Activated CD4-positive, alpha-beta T cell treated with anti-CD3 and anti-CD28 coated beads for 1 hour (primary cell): ENCODE measurements at places on chromosomes 4 and X.

GRCh38 chr4:156515295-156515694, 456.3 kb downstream of the PDGFC start:
- no peak for DNase-seq

DNA sequence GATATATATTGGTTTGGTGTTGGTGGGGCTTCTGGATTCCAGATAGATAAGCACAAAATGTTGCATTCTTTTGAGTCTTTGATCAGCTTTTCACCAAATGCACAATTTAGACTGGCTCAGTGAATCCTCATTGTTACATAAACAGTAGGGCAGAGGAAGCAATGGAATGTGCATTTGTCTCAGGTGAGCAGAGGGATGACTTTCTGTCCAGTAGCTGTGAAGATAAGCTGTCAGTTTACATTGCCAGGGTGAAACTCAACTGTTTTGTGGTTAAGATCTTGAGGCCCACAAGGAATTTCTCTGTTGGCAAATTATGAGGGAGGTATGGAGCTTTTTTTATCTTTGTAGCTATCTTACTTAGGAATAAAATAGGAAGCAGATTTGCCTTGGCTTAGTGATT, 168.0 kb downstream of the GALNTL6 start:
- no peak for DNase-seq

- no peak for DNase-seq
These were observed 25.5 kb upstream of the FAM120C start for GRCh38 chrX:54208531-54208930.

GRCh38 chr4:76783836-76784235, 114.1 kb downstream of the SOWAHB start:
- no peak for DNase-seq

GRCh38 chr4:102687373-102687981, 73.3 kb downstream of the MANBA start:
- DNase-seq, result no peak

- DNase-seq, result no peak
These were observed 567.7 kb downstream of the MAGEB5 start for GRCh38 chrX:26783512-26784225.

GRCh38 chr4:154982187-154983047, 201.3 kb downstream of the RBM46 start:
- DNase-seq, result no peak
